ENCODE measurements at places on chromosomes 3 and 15.

DNA sequence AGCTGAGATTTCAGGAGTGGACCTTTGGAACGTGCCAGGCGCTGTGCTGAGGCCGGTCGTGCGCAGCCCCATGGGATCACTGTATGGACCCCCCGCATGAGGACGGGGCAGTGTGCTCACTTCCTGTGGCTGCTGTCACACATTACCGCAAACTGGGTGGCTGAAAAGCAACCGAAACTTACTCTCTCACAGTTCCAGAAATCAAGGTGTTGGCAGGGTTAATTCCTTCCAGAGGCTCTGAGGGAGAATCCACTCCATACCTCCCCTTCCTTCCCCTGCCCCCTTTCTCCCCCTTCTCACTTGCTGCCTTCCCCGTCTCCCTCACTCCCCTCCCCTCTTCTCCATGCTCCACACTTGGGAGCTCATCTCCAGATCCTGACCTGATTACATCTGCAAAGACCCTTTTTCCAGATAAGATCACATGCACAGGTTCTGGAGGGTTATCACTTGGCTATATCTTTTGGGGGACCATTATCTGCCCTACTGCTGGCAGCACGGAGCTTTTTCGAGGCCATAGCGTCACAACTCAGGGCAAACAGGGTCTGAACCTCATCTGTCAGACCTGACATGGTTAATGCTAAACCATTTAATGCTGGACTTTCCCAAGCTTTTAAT is 41.2 kb downstream of the KLF13 start:
- DNase-seq = no peak

DNA sequence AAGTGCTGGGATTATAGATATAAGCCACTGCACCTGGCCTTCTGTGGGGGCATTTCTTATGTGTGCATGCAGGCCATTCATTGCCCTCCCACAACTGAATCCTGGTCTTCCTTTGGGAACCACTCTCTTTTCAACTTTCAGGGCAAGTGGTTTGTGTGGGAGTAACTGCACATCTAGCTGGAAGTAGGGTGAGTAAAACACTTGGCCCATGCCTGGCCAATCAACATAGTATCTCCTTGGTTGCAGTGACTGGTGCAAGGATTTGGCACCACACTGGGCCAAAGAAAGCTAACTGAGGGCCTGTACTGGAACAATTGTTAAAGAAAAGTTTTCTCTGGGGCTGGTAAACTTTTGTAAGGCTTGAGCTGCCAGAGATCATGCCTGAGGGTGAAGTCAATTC is 189.2 kb upstream of the FEZF2 start:
- no peak for DNase-seq

DNA sequence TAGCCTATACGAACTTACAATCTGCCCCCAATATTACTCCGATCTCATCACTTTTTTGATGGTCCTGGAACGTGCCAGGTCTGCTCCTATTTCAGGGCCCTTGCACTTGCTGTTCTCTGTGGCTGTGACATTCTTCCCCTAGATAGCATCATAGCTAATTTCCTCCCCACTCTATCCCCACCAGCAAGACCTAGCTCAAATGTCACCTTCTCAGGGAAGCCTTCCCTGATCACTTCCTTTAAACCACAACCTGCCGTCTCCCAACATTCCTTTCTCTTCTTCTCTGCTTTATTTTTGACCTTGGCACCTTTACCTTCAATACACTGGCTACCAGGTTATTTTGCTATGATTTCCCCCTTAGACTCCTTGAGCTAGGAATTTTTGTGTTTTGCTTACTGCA is 5.3 kb upstream of the SMAD6 start:
- DNase-seq = no peak

DNA sequence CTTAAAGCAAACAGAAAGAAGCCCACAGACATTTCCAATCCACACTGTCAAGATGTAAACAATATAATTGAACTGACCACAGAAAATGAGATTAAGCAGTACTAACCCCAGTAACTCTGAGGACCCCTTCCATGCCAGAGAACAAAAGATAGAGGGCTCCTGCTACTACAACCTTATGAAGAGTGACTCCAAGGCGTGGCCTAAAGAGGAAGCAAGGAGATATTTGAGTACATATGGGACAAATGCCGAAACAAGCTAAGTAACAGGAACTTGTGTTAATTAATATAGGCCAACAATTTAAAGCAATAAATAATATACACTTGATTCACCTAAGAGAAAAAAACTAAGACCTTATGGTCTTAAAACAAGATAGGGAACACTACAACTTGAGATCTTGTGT is 25.0 kb upstream of the VPS39 start:
- no peak for DNase-seq

DNA sequence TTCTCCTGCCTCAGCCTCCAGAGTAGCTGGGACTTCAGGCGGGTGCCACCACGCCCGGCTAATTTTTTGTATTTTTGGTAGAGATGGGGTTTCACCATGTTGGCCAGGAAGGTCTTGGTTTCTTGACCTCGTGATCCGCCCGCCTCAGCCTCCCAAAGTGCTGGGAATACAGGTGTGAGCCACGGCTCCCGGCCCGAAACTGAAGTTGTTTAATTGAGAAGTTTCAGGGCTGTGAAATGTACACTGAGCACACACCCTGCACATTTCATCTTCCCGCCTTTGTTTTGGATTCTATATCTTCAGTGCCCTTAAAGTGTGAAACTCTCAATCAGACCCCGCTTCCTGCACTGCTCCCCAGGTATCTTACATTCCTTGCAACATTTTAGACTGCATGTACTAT is 149.1 kb downstream of the FNDC3B start:
- no peak for DNase-seq

DNA sequence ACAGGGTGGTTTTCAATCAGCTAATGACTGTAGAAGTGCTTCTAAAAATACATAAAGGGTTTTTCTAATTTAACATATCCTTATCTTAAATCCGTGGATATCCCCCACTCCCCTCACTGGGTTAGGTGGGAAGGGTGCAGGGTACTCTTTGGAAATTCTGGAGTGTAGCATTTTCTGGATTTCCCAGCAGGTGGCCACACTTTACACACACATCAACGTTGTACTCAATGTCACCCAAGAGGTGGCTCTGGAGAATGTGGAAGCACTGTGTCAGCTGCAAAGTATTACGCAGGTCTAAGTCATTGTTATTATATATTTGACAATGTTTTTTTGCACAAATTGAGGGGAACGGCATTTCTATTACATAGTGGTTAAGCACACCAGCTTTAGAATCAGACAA is 168.8 kb downstream of the CHDH start:
- DNase-seq = no peak

DNA sequence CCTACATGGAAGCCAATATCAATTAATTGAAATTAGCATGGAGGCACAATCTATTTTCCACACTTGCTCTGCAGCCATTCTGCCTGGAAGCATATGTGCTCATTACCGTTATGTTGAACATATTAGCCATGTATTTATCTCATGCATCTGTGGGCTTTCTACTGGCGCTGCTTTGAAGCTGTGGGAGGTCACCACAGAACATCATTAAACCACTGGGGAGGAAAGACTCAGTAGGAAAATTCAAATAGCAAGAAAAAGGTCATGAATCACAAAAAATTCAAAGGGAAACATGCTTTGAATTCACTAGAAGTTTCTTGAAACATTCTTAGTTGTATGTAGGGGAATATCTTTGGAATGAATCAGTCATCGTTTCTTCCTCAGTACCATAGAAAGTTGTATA is 652.5 kb downstream of the EDEM1 start:
- DNase-seq = no peak

DNA sequence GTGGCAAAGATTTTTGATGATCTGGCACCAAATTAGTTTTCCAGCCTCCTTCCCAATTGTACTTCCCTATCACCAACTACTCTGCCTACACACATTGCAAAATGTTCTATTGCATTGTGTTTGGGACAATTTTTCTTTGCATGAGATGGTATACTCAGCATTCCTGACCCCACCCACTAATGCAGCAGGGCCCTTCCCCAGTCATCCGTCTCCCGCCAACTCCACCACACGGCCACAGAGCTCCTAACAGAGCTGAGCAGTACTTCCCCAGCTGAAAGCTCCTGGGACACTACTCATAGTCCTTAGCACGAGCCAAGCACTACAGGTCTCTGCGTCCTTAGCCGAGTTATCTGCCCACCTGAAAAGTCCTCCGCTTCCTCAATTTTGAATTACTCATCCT is 34.2 kb downstream of the TXNRD3 start:
- DNase-seq = no peak

DNA sequence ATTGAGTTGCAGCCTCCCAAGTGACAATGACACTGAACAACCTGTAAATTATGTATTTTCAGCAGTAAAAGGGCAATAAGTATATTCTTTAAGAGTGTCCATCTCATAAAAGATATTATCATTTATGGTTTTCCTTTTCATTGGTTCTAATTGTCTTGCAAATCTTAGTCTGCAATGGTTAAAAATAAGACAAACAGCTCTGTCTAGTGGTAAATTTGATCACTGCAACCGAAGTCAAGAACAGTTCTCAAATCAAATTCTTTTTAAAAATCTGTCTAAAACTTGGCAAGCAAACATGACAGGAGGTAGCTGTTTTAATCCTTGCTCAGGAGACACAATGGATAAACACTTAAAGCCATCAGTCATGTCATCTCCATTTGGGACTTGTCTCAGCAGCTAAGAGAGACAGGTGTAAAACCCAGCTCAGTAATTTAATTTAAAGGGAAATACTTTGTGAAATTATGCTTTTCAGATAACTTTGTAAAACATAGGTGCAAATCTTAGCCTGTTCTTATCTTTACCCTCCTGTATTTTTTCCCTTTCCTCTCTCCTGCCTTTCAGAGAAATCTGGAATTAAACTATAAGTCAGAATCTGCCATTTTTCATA is 150.3 kb upstream of the ARHGEF26 start:
- DNase-seq = no peak

- DNase-seq = no peak
Measured at GRCh38 chr3:16770021-16770420, 114.7 kb upstream of the PLCL2 start.

GRCh38 chr15:80431635-80432344 is 27.6 kb downstream of the ARNT2 start:
- DNase-seq = peak; percentile 42

DNA sequence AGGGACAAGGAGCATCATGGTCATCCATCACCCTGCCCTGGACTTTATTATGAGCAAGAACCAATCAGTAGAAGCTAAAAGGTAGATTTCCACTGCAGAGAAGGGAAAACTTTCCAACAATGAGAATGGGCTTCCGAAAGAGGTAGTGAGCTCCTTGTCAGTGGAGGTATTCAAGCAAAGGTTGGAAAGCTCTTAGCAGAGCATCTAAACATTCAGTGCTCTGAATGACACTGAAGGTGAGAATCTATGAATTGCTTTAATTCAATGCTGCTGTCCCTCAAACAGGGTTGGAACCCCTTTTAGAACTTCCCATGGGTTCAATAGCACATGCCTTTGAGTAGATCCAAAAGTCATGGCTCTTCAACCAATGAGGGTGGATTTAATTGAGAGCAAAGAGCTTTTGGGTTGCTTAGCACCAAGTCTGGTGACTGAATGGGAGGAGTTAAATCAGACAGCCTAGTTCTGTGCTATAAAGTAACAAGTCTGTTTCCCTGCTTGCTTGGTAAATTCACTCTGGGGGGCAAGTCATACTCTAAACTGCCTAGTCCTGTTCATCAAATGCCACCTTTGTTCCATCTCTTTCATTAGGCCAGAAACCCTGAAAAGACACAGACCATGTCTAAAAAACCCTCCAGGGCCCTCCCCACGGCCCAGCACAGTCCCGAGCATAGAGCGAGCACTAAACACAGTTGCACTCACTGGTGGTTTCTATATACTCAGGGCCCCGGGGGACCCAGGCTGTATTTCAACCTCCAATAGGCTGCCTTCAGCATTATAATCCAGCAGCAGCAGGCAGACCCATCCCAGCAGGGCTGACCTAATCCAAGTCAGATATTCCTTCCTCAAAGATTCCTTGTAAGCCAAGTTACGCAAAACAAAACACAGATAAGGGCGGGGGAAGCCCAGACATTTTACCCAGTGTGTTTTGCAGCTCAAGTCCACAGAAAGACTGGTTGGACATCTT is 161.2 kb downstream of the MEGF11 start:
- DNase-seq = no peak

- DNase-seq = no peak
Measured at GRCh38 chr3:44865272-44866035, 3.7 kb downstream of the TMEM42 start.

DNA sequence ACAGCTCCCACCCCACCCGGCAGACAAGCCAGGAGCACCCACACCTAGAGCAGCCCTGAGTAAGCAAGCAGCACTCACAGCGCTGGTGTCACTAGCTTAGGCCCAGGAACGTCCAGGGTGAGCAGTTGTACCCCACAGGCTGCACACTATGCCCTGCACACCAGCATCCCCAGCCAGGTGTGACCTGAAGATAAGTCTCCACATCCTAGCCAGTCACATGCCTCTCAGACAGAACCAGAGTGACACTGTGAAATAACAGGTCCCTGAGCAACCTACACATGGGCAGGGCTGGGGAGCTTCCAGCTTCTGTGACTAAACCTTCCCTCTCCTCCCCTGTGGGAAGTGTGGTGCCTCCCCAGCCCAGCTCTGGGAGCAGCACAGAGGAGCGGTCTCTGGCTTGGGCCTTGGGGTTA is 253.6 kb downstream of the UACA start:
- no peak for DNase-seq

DNA sequence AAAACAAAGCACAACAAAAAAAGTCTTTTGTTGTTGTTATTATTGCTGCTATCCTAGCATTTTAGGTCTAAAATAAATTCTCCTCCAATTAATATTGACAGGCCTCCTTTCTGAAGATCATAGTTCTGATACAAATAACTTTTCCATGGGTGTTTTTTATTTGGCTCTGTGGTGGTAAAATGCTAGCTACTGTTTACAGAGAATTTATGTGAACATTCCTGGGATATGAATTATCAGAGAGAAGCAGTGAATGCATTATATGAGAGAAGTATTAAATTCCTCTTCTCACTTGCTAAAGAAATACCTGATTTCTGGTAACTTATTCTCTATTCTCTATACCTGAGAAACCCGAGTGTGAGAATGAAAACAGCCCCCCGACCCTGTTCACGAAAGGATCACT is 57.5 kb upstream of the TMCO5A start:
- no peak for DNase-seq

GRCh38 chr15:90412356-90413194 is 24.5 kb downstream of the IQGAP1 start:
- DNase-seq = peak; percentile 94

DNA sequence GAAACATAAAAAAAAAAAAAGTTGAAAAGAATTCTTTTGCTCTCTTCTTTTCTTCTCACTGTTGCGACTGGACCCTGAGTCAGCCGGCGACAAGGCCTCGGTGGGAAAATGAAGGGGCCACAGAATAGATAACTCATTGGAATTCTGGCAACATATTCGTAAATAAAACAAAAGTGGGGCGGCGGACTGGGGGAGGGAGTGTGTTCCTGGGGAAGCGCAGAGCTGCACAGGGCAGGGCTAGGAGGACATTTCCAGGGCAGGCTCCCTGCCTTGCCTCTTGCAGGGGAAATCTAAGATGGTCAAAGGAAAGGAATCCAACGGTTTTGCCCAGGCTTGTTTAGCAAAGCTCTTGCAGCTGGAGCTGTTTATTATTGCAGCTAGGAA is 1042.8 kb upstream of the NR2F2 start:
- DNase-seq = no peak

- no peak for DNase-seq
Measured at GRCh38 chr3:119308355-119308754, 14.2 kb downstream of the ARHGAP31 start.

- no peak for DNase-seq
Measured at GRCh38 chr15:92662762-92663161, 7.2 kb upstream of the FAM174B start.

GRCh38 chr3:156461889-156462288 is 93.0 kb downstream of the SSR3 start:
- DNase-seq = no peak

GRCh38 chr3:11944052-11944673 is 60.0 kb upstream of the SYN2 start:
- peak; percentile 78 for DNase-seq
